Mesenchymal stem cell (in vitro differentiated cells and primary cell): ENCODE measurements at places on chromosomes 1 and 21.

DNA sequence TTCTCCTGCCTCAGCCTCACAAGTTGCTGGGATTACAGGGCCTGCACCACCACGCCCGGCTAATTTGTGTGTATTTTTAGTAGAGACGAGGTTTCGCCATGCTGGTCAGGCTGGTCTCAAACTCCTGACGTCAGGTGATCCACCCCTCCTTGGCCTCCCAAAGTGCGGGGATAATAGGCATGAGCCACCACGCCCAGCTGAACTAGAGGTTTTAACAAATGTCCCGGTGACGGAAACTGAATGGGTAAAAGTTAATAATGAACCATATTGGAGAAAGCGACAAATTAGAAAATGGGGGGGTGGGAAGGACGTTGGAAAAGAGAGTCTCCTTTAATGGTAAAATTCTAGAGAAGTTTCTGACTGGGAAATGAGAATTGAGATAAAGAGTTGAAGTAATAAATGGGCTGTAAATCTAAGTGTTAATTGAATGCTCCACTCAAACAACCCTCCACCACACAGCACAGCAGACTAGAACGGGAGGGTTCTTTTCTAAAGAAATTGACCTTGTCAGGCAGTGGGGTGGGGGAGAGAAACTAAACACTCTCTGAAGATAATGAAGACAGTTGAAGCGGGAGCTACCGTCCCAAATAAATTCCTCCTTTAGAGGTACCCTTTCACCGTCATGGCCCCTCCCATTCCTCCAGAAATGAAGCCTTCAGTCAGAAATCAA is 46.9 kb upstream of the PUM1 start:
- DNase-seq: no peak

DNA sequence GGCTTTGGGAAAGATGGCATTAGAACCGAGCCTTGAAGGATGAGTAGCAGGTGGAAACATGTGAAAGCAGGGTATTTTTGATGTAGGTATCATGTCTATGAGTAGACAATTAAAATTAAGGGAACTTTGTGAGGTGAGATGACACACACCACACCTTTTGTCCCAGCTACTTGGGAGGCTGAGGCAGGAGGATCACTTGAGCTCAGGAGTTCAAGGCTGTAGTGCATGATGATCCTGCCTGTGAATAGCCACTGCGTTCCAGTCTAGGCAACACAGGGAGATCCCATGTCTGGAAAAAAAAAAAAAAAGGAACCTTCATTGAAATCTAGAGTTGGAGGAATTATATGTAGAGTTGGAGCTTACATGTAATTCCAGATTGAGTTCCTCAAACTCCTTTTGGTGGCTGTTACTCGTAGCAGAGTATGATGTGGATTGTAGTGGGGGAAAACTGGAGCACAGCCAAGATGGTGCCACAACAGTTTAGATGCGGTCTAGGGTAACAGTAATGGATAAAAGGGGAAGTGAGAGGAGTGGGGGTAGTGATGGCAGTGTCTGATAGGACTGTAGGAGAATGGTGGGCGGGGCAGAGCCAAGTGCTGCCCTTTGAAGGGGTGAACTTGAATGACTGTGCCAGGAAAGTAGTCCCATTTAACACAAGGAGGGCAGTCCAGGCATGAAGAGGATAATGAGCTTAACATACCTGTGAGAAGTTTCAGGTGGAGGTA is 17.4 kb downstream of the AK4 start:
- DNase-seq: no peak

- DNase-seq: peak; percentile 49
These were observed 44.4 kb downstream of the ATP5PO start for GRCh38 chr21:33871171-33871570.

DNA sequence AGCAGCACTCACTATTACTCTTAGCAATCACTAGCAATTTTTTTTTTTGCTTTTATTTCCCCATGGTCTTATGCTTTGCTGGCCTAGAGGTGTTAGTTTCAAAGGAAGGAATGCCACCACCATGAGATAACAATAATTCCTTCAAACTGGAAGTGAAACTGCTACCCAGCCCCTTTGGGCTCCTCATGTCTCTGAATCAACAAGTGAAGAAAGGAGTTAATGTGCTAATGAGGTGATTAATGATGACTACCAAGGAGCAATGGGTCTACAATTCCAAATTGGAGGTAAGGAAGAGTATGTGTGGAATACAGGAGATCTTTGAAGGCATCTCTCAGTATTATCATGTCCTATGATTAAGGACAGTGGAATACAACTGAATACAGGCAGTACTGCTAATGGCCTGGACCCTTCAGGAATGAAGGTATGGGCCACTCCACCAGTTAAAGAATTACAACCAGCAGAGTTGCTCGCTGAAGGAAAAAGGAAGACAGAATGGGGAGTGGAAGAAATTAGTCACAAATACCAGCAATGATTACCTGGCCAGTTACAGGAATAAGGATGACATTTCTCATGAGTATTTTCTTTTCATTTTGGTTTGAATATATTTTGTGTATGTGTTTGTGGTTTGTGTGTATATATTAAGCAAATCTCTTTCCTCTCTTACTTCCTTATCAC is 652.9 kb downstream of the ADGRL2 start:
- DNase-seq: no peak

DNA sequence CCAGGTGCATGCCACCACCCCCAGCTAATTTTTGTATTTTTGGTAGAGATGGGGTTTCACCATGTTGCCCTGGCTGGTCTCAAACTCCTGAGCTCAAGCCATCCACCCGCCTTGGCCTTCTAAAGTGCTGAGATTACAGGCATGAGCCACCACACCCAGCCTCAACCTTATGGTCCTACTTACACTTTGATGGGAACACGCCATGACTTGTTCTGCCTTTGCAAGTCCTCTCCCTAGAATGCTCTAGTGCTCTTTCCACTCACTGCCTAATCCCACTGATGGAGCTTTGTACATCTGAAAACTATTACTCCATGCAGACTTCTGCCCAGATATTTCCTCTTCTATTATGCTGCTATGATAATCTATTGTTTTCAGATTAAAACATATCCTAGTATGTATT is 174.3 kb downstream of the DAB1 start:
- DNase-seq: no peak

- DNase-seq: no peak
These were observed 709.9 kb downstream of the KCNT2 start for GRCh38 chr1:195898373-195898772.

GRCh38 chr21:45582128-45582527 is 39.9 kb upstream of the SLC19A1 start:
- no peak for DNase-seq

DNA sequence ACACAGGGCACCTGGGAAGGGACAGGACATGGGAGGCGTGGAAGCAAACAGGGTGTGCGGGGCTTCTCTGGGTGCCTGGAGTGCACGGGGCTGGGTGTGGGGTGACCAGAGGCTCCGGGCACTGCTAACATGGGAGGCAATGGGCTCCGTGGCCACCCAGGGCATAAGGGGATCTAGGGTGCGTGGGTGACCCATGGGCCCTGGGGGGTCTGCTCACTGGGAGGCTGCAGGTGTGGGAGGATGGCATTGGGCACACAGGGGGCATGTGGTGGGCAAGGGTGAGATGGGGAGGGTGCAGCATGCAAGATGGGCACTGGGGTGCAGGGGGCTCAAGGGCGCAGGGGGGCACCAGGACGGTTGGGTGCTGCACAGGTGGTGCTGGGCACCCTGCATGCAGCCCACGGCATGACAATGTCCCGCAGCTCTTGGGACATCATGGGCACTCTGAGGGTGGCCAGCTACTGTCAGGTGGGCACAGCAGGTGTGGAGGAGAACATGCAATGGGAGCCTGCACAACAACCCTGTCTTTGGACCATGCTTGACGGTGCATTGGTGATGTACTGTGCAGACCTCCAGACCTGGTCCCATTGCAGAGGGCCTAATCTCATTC is 15.1 kb downstream of the TRIM11 start:
- DNase-seq: no peak
